Fibroblast of gingiva (primary cell): ENCODE measurements at places on chromosomes 16 and 17.

GRCh38 chr17:78089576-78090281 lies 38.8 kb downstream of the TMC6 start:
- DNase-seq, result no peak

- no peak for DNase-seq
Measured at GRCh38 chr17:57746221-57746620, 1.1 kb upstream of the CCDC182 start.

DNA sequence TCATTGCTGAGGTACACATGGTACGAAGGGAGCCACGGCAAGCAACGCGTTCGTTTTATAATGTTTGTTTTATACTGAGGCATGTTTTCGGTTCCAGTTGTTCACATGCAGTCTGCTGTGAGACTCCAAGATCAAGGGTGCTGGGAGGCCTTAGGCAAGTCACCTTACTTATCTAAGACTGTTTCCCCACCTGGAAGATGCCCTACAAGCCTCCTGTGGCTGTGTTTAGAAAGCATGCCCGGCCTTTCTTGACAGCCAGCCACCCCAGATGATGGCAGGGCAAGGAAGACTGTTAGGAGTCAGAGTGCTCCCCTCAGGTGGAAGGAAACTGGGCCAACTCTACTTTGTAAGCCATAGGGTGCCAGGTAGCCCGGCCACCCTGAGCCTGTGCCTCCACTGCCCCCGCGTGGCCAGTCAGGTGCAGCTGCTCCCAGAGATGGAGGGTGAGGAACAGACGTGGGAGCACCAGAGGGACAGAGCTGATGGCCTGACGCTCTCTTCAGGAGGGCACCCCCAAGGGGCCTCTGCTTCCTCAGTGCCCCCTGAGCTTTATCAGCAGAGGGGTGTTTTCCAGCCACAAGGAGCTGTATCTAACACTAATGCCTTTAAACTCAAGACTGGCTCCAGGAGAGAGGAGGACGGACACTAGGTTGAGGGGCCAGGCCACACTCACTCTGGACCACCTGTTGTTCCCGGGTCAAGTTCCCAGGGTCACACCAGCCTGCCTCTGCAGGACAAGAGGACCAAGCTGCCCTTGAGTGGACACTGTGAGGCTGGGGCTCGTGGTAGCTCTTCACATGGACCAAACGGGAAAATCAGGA lies 5.4 kb downstream of the NAT9 start:
- no peak for DNase-seq

DNA sequence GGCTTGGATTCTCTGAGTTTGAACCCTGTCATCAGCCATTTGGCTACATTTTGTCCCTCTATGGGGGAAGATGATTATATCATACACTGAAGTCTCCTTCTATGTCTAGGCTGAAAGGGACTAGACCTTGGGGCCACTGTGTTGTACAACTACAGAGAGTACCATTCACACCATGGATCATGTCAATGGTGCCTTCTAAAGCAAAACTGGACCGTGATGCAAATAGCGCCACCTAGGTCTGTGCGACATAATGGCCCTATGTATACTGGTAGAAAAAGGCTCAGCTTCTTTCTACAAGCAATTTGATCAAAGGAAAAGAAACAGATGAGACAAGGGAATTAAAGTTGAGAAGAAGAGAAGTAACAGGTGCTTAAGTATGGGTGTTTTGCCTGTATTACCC lies 100.7 kb downstream of the LYRM1 start:
- DNase-seq, result peak; percentile 6

GRCh38 chr17:17042851-17043460 lies 699 bp downstream of the MPRIP start:
- DNase-seq, result peak; percentile 40
